ENCODE measurements at places on chromosomes 7 and 10.

- no peak for DNase-seq
Observed at GRCh38 chr7:69502358-69502757, 95.9 kb upstream of the AUTS2 start.

- no peak for DNase-seq
Observed at GRCh38 chr10:91796331-91797047, 1.7 kb upstream of the TNKS2 start.

DNA sequence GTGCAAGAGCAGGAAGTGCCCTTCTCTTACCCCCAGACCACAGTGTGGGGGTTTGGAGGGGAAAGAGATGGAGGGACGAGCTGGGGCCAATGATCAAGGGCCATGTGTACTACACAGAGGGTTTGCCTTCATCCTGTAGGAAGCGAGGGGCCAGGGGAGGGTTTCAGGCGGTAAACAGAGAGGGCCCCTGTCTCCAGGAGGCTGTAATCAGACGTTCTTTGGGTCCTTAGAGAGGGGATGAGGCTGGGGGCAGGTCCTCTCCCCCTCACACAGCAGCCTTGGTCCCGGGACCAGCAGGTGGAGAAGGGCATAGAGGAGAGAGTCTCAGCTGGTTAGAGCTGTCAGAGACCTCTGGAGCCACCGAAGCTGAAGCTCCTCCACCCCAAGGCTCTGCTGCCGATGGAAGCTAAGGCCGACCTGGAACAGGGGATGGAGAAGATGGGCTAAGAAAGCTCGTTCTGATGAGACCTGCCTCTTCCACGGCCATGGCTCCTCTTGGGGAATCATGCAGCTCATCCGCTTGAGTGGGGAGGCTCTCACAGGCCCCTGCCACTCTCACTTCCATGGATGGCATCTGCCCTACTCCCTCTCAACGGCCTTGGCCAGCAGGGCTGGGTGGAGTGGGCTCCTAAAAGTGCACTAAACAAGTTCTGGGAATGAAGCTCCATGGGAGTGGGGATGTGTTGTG is 3.5 kb downstream of the LOXL4 start:
- no peak for DNase-seq

DNA sequence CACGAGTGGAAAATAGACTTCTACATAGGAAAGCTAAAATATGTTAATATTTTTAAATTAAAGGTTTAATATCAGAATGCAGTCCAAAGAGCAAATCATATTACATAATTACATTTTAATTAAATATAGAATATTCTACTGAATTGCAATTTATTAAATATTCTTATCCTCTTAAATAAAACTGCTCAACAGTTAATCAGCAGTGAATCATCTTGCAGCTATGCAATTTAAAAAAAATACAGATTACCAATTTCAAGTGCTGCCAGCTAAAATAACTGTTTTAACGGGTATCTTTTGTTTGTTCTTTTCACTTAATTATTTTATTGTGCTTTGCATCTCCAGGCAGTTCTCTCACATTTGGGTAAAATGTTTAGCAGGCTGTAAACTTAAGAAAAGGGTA is 82.2 kb downstream of the ZNRF2 start:
- DNase-seq: no peak

GRCh38 chr7:109376576-109376975 is 806.9 kb downstream of the DNAJB9 start:
- no peak for DNase-seq

DNA sequence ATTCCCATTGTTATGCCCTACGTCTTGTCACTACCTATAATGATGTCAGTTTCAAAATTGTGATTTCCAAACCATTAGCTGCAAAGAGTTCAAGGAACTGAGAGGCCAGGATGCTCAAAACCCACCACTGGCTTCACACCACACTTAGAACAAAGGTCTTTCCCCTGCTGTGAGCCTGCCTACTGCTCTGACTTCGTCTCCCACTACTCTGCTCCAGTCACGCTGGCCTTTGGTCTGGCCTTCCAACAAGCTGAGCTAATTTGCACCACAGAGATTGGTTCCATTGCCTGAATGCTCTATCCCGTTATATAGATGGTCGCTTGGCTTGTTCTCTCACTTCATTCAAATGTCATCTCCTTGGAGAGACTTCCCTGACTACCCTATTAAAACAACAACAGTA is 572.1 kb upstream of the GALNT17 start:
- DNase-seq: no peak

GRCh38 chr7:115747174-115747573 is 283.4 kb downstream of the TFEC start:
- DNase-seq: no peak
